ENCODE measurements at places on chromosomes 6 and 20.

- no peak for DNase-seq
Measured at GRCh38 chr20:22402550-22402949, 181.8 kb downstream of the FOXA2 start.

- DNase-seq: no peak
Measured at GRCh38 chr6:142740449-142740848, 204.5 kb downstream of the HIVEP2 start.

DNA sequence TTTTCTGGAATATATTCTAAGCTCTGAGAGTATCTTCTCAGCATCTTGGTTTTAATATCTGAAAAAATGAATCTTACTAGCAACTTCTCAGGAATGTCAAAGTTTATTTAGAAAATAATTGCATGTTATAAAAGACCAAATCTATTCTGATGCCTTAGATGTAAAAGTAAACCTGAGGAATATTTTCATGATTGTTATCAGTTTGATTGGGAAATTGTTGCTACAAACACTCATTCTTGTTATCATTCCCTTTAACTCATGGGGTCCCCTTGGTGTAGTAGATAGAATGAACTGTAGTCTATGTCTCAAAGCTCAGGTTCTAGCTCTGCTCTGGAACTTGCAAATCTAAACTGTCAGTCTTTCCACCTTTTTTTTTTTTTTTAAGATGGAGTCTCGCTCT lies 50.0 kb downstream of the SNRNP48 start:
- no peak for DNase-seq

- DNase-seq: no peak
Measured at GRCh38 chr6:63371104-63371715, 51.4 kb upstream of the LGSN start.

- DNase-seq: no peak
Measured at GRCh38 chr6:163836876-163837690, 422.6 kb downstream of the QKI start.

- no peak for DNase-seq
Measured at GRCh38 chr6:39558079-39558478, 167.1 kb downstream of the KIF6 start.

DNA sequence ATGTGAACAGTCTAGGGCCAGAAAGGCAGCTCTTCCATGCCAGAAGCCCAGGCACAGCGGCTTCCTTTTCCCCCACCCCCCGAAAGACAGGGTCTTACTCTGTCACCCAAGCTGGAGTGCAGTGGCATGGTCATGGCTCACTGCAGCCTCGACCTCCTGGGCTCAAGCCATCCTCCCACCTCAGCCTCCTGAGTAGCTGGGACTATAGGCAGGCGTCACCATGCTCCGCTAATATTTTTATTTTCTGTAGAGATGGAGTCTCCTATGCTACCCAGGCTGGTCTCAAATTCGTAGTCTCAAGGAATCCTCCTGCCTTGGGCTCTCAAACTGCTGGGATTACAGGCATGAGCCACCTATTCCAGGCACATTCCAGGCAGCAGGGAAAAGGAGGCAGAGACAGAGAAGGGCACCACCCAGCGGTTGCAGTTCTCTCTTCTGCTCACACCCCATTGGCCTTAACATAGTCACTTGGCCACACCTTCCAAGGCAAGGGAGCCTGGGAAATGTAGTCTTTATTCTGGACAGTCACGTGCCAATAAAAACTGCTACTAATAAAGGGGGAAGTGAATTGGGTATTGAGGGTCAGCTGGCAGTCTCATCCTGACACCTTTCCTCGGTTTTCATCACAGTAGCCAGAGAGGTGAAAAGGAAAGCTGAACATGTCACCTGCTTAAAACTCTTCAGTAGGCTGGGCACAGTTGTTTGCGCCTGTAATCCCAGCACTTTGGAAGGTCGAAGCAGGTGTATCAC lies 205.9 kb downstream of the ZMYND8 start:
- DNase-seq: peak; percentile 39

DNA sequence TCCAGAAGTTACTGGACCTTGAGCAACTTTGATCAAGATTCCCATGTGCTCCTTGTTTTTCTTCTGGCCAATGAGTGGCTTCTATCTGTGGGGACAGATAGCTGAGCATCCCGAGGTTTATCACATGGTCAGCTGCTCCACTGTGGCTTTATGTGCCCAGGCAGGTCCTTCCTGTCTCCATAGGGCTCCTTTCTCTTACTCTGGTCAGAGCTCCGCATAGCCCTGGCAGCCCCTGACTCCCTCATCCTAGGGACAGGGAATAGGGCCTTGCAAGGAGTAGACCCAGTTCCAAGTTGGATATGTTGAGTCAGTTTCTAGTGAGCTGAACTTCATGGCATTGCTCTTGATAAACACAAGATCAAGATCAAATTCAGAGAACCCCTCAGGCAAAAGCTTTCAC lies 6.4 kb upstream of the MAS1L start:
- DNase-seq: no peak

GRCh38 chr6:134593887-134594286 lies 276.0 kb upstream of the SGK1 start:
- DNase-seq: no peak

GRCh38 chr6:111721753-111722154 lies 116.1 kb upstream of the TRAF3IP2 start:
- DNase-seq: peak; percentile 56

DNA sequence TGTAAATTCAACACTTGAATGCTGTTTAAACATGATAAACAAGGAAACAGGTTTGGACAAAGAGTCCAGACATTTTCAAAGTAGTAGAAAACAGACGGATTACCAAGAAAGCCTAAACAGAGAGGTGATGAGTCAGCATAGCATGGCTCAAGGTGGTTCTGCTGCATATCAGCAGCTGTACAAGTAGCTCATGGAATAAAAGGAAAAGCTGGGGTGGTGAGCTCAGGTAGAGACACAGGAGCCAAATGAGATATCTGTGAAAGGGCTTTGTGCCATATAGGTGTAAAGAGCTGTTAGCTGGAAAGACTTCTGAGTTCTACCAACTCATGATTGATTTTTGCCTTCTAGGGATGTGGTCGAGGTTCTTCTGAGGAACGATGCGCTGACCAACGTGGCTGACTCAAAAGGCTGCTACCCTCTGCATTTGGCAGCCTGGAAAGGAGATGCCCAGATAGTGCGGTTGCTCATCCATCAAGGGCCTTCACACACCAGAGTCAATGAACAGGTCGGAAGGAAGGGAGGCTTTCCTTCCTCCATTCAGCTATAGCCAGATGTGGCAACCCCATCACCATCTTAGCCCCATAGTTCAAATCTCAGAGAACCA lies 80.7 kb downstream of the ANKS1A start:
- no peak for DNase-seq

- no peak for DNase-seq
Measured at GRCh38 chr6:10341605-10342004, 73.3 kb downstream of the TFAP2A start.

DNA sequence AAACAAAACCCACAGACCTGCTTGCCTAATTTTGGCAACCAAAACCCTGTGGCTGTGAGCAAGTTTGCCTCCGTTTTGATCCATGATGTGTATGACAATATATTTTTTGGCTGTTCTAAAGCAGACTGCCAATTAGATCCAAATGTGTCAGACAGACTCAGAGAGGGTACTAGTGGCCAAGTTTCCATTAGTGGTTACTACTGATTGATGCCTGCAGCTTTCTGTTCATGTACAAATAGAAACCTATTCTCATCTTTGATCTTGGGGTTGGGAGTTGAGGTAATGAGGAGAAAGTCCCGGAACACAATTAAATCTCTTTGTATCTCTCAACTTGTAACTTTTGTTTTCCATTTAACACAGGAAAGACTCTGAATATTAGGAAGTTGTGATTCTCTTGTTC lies 100.9 kb downstream of the RNF144B start:
- no peak for DNase-seq

Data from Jurkat, Clone E6-1 (cell line).